GM12892 (cell line): ENCODE measurements at places on chromosomes 16 and 17.

DNA sequence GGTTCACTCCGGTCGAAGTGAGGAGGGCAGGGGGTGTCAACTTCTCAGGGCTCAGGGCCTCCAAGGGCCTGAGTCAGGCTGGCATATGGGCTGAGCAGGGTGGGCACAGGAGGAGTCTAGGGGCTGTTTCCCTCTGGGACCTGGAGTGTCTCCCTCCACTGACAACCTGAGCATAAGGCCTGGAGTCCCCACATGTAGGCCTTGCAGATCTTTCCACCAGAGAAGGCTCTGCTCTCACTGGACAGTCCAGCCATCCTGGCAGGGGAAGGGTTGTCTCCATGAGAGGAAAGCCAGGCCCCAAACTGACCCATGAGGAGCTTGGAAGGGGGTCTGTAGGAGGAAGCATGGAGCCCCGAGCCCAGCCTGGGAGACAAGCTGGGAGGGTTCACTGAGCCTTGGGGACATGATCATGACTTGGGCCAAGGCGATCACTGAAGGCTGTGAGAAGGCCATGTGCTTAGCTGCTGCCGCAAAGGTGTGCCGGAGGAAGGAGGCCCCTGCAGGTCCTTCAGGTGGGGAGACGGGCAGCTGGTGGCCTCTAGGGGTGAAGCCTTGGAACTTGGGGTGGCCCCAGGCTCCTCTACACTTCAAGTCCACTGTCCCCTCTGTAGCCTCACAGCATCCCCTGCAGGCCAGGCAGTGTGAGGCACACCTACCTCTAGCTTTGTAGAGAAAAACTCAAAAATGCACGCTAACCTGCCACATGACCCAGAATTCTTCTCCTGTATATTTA, 9.9 kb downstream of the CMTM2 start:
- peak; percentile 63 for DNase-seq

GRCh38 chr17:33137426-33137825, 145.8 kb downstream of the SPACA3 start:
- no peak for DNase-seq

DNA sequence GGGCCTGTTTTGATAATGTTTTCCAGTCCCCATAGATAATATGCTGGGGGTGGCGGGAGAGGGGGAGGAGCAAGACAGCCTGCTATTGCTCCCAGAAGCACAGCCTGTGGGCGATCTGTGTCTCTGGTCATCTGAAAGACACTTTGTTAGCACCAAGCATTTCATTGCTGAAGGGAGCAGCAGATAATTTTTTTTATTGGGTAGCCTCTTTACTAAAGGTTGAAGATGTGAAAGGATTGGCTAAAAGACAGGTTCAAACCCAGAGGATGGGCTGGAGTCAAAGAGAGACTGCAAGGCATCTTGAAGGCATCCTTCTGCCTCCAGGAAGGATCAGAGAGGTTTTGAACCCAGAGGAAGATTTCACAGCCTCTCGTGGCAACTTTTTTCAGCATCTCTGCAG, 60.6 kb downstream of the C17orf67 start:
- DNase-seq, result no peak

- DNase-seq, result no peak
These were observed 204.2 kb upstream of the FOXF1 start for GRCh38 chr16:86306011-86306644.

DNA sequence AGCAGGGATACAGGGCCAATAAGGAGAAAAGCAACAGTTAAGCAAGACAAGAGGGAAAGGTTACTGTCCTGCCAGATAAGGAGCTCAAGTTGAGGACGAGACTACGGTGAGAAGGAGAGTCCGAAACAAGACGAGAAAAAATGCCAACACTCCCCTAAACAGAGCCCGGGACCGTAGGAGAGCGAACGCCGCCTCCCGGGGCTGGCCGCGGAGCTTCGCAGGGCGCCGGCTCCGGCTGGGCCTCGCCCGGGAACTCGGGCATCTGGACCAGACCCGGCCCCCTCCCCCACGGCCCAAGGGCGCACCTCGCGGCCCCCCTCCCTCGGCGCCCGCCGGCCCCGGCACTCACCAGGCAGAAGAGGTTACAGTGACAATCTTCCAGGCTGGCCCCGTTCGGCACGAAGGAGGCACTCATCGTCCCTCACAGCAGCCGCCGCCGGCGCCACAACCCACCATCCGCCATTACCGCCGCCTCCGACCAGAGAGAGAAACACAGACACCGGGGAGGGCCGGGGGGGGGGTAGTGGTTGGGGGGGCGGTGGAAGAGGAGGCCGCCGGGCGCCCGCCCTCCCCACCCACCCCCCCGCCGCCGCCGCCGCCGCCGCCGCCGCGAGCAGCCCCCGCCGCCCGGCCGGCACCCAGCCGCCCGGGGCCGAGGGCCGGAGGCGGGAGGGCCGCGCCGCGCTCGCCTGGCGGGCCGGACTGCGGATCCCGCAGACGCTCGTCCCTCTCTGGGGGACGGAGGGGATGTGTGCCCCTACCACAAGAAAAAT, at the start of gene MED13:
Gene MED13 (minus strand): TSS at position 488 of the 773 bp plus-strand sequence. CDS start 73 bp downstream, at position 415.
- DNase-seq, result no peak

DNA sequence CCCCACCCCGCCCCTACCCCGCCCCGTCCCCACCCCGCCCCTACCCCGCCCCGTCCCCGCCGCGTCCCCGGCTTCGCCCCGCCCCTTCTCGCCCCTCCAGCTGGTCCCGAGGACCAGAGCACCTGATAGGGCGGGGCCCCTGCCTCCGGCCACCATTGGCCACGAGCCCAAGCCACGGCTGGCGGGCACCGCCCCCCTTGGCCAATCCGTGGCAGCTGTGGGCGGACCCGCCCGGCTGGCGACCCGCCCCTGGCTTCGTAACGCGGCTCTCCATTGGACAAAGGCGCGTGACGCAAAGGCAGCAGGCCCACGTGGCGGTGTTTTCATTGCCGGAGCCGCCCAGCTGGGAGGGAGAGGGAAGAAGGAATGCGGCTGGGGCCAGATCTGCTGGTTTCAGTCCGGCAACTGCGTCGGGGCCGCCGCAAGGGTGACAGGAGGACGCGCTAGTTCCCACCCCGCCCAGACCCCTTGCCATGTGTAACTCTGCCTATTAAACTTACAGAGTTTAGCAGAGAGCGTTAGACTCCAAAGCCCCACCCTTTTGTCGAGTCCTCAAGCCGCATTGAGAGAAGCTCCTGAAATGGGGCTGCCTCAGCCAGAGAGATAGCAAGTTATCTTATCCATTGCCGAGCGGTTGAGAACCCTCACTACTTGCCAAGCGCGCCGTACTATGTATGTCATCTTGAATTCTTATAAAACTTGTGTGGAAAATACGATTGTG, 403 bp upstream of the WIPI1 start:
- peak; percentile 88 for DNase-seq

DNA sequence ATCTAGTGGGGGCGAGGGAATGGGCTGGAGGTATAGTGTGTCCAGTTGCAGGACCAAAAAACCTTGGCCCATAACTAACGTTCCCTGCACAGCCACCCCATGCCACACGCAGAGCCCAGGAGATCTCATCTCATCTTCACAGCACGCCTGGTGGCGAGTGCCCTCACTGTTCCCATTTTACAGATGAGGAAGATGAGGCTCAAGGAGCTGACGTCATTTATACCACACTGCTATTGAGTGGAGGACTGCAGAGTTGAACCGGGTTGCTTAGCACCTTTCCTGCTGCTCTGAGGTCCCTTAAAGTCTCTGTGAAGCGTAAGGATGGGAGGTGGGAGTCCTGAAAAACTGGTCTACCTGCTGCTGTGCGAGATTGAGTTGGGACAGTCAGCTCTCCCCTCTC, 172.5 kb downstream of the XYLT1 start:
- no peak for DNase-seq

DNA sequence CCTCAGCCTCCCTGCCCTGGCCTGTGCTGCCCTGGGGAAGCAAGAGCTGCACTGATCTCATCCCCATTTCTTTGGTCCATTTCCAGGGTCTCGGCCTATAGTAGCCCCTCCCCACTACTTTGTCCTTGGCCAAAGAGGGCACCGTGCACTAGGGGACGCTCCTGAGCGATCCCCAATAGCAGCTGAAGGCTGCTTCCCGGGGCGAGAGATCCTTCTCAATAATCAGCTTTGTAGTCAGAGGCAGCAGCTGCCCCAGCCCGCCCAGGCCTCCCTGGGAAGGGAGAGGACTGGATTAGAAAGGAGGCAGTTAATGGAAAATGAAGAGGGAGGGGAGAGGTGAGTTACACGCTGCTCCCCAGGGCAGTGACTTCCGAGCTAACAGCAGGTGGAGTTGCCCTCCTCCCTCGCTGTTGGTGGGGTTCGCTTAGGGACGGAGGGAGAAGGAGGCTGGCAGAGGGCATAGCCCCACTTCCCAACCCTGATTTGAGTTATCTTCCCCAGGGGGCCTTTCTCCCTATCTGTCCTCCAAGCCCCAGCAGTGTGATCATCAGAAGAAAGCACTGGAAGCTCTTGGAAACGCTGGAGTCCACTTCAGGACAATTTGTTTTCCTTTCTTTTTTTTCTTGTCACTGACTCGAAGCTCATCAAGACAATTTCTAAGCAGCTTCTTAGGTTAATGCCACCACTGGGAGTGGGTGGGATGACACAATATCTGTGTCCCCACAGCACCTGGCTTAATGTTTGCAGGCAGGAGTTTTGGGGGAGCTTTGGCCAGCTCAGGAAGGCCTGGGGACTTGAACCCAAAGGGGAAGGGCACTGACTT, 2.6 kb downstream of the MXRA7 start:
- DNase-seq, result no peak

DNA sequence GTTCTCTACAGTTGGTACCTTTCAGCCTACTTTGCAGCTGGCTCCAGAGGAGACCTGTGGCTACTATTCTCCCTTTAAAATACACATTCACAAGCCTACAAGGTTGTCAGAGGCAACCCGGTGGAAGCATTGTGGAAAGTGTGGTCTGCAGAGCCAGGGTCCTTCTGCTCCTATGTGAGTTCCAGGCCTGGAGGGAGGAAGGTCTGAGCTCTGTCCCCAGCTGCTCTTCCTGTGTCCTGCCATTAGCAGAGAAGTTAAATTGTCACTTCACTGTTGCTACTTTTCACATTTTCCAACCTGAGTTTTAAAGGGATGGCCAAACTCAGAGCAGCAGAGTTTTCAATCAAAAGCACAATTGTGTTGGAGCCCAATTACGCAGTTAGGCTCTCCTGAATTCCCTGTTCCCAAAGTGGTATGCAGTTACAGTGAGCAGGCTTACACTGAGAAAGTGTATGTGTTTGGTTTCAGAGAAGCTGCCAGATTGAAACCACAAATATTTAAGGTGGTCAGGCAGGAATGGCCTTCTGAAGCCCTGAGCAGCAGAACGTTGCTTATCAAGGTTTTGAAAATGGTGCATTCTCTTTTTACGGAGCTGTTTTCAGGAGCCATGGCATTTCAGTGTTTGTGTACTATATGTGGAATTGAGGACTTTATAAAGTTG, 25.0 kb downstream of the MAP3K3 start:
- no peak for DNase-seq

GRCh38 chr16:68387301-68387700, 61.0 kb downstream of the SMPD3 start:
- DNase-seq, result no peak

DNA sequence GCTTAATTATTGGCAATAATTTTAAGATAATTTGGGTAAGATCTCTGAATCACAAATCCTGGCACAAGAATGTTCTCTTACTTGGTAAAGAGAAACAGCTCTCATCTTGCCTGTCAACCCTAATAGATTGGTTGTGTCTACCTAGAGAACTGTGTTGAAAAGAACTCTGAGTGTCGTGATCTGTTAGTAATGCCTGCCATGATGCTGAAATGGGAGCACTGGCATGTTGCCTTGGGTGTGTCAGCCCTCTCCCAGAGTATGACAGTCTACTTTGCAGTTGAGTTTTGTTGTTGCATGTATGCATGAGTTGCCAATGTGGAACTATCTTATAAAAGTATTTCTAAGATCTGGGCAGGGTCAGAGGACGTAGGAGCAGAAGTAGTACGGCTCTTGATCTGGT, 221.4 kb downstream of the MAF start:
- DNase-seq, result no peak

DNA sequence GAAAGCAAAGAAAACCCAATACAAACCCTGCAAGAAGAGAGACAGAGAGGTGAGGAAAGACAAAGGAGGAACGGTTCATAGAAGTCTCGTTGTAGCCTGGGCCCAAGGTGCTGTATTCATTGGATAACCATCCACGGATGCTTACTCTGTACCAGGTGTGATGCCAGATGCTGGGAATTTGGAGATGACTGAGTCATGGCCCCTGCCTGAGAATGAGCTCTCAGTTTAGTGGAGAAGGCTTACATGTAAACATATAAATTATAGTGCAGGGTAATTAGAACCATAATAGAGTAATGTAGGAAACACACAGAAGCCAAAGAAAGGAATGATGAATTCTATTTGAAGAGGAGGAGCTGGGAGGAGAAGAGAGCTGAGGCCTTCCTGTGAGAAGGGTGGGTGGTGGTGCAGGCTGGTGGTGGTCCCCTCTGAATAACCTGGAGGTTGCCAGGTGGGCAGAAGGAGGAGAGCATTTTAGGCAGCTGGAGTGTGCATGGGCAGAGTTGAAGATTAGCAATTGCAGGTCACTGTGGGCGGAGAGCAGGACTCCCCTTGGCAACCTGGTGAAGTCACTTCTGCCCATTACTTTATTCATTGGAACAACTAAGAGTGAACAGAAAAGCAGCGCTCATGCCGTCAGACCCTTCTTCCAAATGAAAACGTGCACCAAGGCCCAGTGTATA, 7.7 kb upstream of the ZG16 start:
- DNase-seq, result no peak

- no peak for DNase-seq
These were observed 131.2 kb upstream of the HLF start for GRCh38 chr17:55133583-55133982.

GRCh38 chr16:19011169-19011731, 27.5 kb downstream of the TMC7 start:
- DNase-seq, result no peak

DNA sequence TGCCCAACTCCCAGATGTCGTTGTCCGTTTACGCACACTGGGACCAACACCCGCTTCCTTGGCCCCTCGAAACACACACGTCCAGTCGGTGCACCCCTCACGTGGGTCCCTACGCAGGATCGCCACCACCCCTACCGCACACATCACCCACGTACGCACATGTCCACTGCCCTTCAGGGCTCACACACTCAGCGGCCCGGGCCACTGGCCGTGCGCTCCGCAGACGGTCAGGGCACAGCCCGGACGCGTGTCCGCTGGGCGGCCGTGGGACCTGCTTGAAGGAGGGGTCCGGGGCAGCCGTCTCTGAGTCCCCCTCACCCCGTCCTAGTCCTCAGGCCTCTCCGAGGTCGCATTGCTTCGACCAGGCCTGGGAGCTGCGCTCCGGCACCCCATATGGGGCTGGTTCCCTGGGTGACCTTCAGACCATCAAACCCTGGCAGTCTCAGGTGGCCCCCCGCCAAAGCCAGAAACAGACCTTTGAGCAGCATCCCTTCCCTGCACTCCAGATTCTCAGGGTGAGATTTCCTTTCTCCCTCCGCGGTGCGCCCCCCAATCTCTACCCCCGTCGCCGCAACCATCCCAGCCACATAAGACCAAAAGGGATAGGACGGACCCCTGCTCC, 914 bp upstream of the GPRC5B start:
- no peak for DNase-seq

GRCh38 chr16:12458591-12459358, 344.9 kb downstream of the CPPED1 start:
- DNase-seq, result no peak

DNA sequence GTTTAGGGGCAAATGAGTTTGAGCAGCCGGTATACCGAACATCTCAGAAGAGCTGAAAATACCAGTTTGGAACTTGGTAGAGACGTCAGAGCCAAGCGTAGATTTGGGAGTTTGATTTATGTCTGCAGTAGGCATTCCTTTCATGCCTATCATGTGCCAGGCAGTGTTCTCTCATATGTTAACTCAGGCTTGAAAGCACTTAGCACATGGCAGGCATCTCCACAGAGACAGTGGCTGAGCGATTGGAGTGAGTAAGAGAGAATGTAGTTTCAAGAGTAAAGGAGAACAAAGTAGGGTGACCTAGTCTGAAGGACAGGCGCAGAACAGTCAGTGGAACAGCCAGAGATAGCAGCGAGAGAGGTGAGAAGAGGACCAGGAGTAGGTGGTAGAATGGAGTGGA, 207.0 kb downstream of the FTO start:
- DNase-seq, result no peak
